ENCODE measurements at places on chromosomes 12 and 14.

DNA sequence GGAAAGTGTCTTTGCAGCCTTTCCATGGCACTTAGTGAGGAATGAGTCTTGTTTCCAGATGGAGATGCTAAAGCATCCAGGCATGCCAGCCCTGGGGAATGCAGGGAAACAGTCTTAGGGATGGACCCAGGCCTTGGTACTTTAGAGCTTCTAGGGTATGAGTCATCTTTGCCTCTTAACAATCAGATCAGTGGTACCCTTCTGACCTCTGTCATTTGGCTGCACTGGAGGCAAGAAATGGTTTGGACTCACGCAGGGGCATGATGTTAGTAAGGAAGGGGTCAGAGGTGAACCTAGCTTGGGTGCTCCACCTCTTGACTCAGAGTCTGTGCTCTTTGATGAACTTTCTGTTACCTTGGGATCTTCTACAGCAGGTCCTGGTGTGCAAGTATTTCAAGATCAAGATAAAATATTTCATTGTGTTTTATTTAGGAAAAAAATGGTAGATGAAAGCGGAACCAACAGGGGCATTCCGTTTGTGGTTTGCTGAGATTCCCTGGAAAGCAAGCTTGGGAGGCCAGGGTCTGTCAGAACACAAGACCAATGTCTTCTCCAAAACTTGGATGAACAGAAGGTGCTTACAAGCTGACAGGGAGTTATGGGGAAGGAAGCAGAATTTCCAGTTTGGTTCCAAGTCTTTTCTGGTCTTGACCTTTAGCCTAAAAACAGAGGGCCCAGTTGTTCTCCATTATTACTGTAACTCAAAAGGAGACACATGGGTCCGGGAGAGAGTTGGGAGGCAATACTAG, 216.2 kb downstream of the ZFP36L1 start:
- DNase-seq = no peak

GRCh38 chr12:10140001-10140400, 10.0 kb upstream of the CLEC7A start:
- no peak for DNase-seq

DNA sequence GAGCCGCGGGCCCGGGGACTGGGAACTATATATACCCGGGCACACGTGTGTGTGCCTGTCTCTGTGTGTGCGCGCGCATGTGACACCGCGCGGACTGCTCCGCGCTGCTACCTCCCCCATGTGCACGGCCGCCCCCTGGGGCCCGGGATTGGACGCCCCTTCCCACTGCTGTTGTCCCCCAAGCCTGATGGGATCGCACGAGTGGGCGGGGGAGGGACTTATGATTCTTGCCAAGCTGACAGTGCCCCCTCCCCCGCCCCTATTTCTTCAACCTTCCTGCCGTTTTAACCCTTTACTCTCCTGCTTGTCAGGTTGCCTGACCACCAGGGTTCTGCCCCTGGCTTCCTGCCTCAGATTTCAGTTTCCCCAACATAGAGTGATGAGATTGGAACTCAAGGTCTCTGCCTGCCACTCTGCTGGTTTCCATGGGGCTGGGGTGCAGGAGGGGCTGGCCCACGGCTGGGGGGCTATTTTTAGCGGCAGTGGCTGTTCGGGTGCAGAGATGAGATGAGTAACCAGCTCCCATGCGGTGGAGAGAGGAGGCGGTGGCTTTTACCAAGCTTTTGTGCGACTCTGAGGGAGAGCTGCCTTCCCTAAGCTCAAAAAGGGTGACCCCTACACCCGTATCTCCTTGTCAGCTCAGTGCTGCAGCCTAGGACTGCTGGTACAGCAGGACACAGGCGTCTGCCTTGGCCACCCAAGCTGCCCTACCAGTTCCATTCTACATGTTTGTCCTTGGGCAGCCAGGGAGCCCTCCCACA, at the start of gene DDN:
TSS of gene DDN (minus strand) at position 5 of the 761 bp plus-strand sequence. CDS start 88 bp downstream, outside the sequence.
- no peak for DNase-seq

GRCh38 chr14:64438181-64438841, 27.0 kb upstream of the AKAP5 start:
- no peak for DNase-seq

GRCh38 chr14:24839617-24840203, 205.7 kb upstream of the GZMB start:
- no peak for DNase-seq

GRCh38 chr14:30420515-30420914, 138.4 kb upstream of the G2E3 start:
- no peak for DNase-seq

DNA sequence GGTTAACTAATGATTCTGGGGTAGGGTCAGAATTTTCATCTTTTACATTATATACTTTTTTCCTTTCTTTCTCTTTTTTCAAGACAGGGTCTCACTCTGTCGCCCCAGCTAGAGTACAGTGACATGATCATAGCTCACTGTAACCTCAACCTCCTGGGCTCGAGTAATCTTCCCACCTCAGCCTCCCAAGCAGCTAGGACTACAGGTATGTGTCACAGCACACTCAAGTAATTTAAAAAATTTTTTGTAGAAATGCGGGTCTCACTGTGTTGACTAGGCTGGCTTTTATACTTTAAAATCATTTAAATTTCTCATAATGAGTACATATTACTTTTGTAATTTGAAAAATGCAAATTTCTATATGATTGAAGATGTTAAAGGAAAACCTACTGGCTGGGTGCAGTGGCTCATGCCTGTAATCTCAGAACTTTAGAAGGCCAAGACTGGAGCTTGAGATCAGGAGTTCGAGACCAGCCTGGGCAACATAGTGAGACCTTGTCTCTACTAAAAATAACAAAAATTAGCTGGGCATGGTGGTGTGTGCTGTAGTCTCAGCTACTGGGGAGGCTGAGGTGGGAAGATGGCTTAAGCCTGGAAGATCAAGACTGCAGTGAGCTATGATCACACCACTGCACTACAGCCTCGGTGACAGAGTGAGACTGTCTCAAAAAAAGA, 25.7 kb downstream of the R3HDM2 start:
- DNase-seq = no peak

- no peak for DNase-seq
Observed at GRCh38 chr14:20998674-20999366, at the start of gene SLC39A2. Gene SLC39A2 (plus strand): TSS chr14:20999293. CDS start chr14:20999447, 154 bp downstream.

DNA sequence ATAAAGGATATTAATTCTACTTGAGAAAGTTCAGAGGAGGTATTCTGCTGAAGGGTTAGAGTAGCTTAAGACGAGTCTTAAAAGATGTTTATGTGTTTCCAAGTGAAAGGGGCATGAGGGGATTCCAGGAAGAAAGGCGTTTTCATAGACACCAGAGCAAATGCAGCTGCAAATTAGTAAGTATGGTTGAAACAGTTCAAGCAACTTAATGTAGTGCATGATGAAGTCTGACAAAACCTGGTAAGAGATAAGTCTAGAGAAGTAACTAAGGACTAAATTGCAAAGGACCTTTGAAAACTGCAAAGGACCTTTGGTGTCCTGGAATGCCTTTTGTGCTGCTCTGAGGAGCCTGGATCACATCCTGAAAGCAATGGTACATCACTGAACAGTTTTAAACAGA, 11.5 kb downstream of the LUM start:
- DNase-seq = no peak

GRCh38 chr14:95326987-95327386, 7.3 kb upstream of the CLMN start:
- no peak for DNase-seq

- no peak for DNase-seq
Observed at GRCh38 chr12:77133566-77133965, 68.2 kb upstream of the E2F7 start.

- DNase-seq = no peak
Observed at GRCh38 chr14:94058674-94059138, 22.3 kb downstream of the DDX24 start.

DNA sequence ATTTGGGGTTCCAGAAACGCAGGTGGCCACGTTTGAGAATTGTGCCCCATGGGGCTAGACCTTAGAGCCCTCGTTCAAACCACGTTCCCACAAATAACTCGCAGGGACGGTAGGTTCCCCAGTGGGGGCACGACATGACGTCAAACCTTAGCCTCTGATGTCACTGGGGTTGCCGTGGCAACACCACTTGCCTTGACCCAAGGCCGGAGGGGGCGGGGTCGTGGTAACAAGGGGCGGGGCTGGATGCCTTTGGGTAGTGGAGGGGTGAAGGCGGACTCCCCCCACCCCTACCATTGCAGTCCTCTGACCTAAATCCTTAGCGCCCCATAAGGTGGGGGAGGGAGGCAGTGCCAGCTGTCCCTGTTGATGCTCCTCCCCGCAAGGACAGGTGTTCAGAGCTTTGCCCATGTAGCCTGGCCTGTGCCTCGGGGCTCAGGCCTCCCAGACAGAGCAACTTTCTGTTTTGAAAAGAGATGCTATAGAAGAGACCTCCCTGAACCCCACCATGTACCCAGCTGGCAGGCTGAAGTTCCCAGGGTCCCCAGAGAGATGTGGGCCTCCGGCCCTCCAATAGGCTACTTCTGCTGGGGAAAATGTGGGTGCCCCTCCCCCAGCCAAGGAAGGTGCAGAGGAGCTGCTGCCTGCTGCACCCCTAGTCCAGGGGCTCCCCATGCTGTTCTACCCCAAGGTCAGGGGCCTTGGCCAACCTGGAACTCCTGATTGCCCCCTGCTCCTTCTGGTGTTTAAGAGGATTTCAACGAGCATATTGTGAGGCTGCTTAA, 1.9 kb downstream of the FAM222A start:
- no peak for DNase-seq

DNA sequence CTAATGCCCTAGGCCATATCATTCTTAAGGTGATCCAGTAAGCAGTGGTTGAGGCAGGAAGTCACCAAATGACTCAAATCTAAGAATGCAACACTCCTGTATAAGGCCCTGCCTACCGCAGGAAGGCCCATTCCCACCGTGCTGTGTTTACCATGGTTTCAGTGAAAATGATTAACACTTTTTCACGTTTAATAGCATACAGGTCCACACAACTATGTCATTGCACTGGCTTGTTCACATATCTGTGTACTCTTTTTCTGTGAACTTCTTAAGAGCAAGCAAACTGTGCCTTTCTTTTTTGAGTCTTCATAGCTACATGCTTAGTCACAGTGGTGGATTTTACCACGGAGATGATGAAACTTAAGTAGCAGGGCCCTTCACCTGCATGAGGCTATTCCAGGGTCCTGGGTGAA, 214.9 kb downstream of the CNTN1 start:
- DNase-seq = no peak

DNA sequence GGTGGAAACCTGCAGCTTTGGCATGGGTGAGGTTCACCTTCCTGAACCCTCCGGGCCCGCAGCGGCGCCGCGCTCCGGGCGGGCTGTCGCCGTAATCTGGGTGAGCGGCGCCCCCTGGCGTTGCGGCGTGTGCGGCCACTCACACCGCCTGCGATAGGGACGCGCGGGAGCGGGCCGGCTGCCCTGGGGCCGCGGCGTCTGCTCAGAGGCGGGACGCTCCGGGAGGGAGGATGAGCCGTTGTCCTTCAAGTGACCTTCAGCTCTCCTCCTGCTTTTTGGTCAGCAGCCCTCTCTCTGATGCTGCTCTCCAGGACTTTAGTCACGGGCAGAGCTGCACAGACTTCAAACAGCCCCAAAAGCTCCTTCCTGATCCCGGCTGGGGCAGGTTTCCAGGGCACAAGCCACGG, 211.7 kb upstream of the FKBP4 start:
- no peak for DNase-seq

DNA sequence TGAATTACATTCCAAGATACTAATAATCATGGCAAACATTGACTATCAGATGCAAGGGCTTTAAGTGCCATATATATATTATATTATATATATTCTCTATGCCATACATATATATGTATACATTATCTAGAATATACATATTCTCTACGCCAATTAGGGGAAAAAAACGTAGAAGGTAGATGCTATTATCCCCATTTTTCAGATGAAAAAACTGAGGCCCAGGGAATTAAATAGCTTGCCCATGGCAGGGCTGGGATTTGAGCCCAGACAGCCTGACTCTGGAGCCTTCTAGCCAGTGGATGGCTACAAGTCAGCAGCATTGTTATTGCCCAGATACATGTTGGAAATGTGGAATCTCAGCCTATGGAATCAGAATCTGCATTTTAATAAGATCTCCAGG, 116.0 kb upstream of the BTG1 start:
- no peak for DNase-seq

GRCh38 chr12:79309039-79309438, 381.7 kb downstream of the PAWR start:
- DNase-seq = no peak

GRCh38 chr12:72346363-72346944, 74.3 kb downstream of the TRHDE start:
- DNase-seq = no peak

GRCh38 chr14:93564918-93565317, 134.2 kb downstream of the UNC79 start:
- DNase-seq = no peak

- DNase-seq = no peak
Observed at GRCh38 chr12:125387206-125387605, 322.0 kb downstream of the AACS start.

GRCh38 chr12:42779186-42779859, 189.8 kb upstream of the PRICKLE1 start:
- no peak for DNase-seq

DNA sequence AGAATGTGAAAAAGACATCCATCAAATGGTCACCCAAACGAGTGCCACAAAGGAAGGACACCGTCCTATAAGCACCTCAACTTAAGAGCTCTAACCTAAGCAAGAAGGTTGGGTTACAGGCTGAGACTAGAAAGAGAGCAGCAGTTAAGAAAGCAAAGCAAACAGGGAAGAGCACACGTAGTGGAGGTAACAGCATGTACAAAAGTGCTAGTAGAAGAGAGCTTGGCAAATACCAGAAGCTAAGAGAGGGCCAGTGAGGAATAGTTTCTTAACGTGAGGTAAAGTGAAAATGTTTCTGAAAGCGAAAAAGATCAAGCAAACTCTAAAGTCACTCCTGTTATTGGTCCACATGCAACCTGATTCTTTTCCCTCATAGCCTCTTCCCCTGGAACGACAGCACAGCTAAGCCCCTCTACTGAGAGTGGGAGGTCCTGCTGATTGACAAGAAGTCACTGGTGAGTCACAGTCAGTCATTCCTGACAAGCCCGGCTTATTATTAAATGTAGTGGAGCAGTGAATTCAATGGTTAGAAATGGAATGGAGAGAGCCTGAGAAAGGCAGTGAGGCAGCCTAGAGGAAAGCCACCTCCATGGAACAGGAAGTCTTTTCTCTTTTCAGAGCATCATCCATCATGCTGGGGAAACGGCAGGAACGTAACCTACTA, 204.4 kb downstream of the SLC25A21 start:
- DNase-seq = no peak

DNA sequence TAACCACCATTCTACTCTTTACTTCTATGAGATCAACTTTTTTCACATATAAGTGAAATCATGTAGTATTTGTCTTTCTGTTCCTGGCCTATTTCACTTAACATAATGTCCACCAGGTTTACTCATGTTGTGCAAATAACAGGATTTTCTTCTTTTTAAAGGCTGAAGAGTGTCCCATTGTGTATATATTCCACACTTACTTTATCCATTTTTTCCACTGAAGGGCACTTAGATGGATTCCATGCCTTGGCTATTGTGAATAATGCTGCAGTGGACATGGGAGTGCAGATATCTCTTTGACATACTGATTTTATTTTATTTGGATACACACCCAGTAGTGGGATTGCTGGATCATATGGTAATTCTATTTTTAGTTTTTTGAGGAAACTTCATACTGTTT, 181.1 kb upstream of the HMGA2 start:
- DNase-seq = no peak
